ENCODE measurements at places on chromosomes 6 and 20. TPM values are rescaled to one million over a fixed set of nuclear protein-coding genes. Genes with fewer than 3 reads are reported as not detected.

- H3K4me3 ChIP-seq = no peak overlapping the region
- H3K27ac ChIP-seq = no peak overlapping the region
Observed at GRCh38 chr20:62840244-62841197, 21.1 kb downstream of the TCFL5 start.

DNA sequence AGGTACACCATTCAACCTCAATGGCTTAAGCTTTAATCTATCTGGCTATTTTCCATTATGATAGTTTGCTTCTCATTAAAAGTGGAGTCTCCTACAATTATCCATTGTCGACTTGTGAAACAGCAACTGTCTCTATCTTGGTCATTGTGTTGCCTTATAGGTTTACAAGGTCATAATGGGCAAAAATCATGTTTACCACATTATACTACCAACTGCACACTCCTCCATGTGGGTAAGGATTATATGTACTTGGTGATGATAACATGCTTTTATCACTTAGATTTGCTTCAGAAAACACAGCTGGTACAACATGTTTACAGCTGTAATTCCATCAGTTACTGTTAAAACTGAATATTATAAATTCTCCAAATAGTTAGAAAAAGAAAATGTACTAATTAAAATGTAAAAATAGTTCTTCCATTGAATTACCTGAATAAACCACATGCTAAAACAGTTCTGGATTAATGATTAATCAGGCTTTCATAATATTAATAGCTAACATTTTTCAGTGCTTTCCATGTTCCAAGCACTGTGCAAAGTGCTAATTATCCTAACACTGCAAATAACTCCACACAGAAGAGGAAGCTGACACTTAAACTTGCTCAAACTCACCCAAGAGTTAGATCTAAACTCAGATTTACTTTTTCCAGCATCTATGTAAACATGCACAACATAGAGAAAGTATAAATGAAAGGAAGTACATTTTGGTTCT is 96.7 kb downstream of the OGFRL1 start:
- H3K27me3 ChIP-seq = no peaks in the 10 kb centered on the region
- DNase-seq = no peak
- no peak overlapping the region for H3K27ac ChIP-seq

DNA sequence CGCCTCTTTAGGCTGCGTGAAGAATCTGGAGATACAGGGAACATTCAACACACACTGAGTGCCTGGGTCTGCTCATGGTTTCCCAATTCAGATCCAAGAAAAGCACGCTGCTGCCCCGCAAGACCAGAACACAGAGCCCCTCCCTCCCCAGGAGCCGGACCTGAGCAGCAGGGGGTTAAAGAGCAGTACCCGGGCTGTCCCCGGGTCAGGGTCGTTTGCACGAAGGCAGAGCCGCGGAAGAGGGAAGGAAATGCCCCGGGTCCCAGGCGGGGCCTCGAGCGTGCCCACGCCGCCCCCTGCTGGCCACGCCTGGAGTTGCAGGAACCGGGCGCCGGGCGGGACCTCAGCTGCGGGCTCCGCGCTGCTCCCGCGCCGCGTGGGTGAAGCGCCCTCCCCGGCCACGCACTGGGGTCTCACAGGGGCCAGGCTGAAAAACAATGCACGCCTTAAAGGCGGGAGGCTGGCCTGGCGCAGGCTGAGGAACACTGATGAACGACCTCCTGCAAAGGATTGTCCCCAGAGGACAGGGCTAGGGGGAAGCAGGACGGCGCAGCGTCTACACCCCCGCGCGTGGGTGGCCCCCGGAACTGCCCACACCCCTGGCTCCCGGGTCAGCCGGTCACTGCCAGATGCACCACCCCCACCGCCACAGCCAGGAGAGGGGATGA is 48.9 kb downstream of the ANKRD60 start:
- H3K27ac ChIP-seq = no peak overlapping the region
- no peaks in the 10 kb centered on the region for H3K36me3 ChIP-seq
- H3K4me1 ChIP-seq = peaks cover 2% of the 10 kb centered on the region
- DNase-seq = peak; percentile 77
- peaks cover 22% of the 10 kb centered on the region for H3K27me3 ChIP-seq
- H3K4me3 ChIP-seq = peak overlapping the region; percentile 21

HCRTR2 gene
- total RNA-seq = not detected
